ENCODE measurements at places on chromosomes 5 and 9.

DNA sequence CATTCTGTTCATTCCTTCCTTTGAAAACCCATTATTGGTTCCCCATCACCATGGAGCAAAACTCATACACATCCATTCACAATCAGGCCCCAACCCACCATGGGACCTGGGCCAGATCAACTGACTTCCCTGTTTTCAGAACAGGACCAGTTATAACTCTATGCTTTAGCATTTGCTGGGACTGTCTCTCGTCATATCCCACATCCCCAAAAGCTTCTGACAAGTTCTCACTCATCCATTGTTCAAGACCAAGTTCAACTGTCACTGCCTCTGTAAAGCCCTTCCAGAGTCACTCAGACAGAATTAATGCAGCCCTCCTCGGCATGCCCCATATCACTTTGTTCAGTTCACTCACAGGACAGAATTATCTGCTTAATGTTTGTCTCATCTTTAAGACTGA, 4.0 kb downstream of the FAM169A start:
- no peak for DNase-seq

DNA sequence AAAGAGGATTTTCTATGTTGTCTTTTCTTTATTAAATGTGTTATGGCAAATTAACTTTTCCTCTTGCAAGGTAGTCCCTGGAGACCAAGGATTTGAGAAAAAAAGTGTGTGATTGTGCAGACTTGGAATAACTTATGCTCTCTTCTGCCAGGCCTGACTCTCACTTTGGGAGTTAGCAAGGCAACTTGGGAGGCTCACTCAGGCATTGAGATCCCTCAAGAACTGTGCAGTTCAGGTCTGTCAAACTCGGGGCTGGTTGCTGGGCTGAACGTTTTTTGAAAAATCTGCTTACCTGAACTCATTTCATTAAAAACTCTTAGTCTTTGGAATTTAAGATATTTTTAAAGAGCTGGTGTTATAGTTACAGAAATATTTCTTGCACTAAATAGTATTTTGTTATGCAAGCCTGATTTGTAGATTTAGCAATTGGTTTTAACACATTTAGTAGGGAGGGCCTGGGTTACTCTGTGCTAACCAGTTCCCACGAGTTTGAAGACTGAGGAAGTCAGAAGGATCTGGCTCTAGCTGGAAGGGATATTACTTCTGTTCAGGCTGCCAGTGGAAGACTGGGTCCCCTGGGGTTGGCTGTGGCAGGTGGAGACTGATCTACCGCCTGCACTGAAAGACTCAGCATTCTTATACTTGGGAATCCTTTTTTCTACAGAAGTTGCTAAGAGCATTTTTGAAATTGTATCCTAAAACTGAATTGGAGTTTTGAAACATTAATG, 150.4 kb upstream of the PCSK5 start:
- no peak for DNase-seq

DNA sequence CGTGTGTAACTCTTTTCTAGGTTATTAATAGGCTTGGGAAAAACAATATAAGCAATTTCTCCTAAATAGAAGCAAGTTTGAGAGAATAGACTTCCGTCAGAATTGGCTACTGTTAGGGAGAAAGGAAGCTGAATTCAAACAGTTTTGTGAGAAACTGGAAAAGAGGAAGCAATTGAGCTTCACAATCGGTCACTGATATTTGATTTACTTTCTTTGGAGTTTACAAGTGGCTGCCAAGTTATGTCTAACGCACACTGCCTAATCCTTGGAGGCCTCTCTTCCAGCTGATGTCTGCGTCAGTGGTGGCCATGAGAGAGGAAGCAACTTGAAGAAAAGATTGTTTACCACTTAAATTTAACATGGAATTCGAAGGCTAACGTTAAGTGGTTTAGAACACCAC, 319.5 kb downstream of the ADGRV1 start:
- DNase-seq: no peak

DNA sequence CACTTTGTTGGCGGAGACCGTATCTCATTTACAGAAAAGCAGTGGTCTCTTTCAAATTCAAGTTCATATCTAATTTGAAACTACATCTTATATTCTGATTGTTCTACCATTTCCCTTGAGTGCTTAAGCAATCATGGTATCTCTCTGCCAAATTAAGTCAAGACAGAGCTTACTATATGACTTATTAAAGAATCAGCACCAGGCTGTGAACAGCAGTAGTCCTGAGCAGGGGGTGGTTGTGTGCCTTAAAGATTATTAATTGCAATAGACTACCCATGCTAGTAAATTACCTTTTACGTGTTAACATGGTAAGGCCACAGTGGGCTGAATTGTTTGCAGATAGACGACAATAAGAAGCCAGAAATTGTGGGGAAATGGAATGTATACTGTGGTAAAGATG, 21.5 kb downstream of the SNCAIP start:
- no peak for DNase-seq

GRCh38 chr9:4327504-4328191, 27.8 kb upstream of the GLIS3 start:
- no peak for DNase-seq

DNA sequence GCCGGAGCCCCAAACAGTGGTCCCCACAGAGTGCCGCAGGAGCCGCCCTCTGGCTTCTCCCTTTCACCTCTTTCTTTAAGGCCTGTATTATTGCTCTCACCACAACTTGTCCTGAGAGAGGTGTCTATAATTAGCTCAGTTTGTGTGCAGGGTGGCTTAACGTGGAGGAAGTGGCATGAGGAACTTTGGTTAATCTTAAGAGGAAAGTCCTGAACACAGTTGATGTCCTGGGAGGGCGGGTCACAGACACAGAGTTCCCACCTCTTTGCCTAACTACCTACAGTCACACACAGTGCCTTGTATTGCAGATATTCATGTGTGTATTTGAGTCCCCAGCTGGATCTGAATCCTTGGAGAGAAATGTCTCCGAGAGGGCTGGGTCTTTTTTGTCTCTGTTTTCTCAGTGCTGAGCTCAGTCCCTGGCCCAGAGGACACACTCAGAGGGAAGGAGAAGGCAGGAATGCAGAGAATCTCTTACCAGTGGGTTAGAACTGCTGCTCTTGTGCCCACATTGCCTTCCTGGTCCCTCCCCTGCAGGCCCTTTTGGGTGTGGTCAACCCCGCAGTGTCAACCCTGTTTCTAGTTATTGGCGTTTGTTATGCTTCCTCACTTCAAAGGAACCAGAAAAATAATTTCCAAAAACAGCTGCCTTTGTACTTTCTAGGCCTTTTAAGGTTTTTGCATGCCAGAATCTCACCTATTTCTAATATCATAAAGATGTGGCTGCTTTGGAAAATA, 392.5 kb downstream of the KDM4C start:
- DNase-seq: no peak

GRCh38 chr9:121230256-121230655, 28.6 kb upstream of the RAB14 start:
- no peak for DNase-seq

GRCh38 chr9:79945016-79945415, 373.3 kb downstream of the TLE4 start:
- DNase-seq: no peak

DNA sequence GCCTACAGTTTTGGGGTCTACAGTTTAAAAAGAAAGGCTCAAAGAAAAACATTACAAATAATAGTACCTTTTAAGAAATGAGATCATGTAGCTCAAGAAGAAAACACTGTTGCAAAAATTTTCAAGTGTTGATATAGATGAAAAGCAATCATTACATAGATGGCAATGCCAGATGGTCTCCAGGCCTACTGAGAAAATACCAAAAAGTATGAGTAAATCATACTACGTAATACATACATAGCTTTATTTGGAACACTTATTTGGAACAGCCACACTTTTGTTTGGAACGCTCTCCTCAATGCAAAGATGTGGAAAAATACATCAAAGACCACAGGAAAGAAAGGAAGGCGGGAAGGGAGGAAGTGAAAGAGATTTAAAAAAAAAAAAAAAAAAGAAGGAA, 44.1 kb downstream of the MARCHF11 start:
- no peak for DNase-seq

GRCh38 chr9:114677418-114677817, 4.6 kb downstream of the TEX48 start:
- no peak for DNase-seq

- DNase-seq: no peak
These were observed 268.6 kb upstream of the PTGER4 start for GRCh38 chr5:40410964-40411635.

DNA sequence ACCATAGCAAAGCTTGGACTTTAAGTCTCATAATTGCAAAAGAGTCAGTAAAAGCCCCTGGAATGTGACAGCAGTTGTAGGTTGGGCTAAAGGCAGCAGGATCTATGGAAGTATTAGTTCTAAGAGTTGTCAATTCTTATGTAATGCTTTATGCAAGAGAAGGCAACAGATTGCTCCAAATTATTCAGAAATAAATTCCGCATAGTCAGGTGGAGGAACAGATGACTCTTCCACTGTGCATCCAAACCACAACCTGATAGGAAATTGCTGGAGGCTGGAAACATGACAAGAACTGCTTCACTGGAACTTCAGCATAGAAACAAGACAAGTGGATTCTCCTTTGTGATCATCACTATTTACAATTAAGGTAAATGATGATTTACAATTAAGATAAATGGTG, 101.0 kb downstream of the STARD4 start:
- DNase-seq: no peak

- no peak for DNase-seq
These were observed 199.2 kb downstream of the ADAMTSL1 start for GRCh38 chr9:18673179-18673578.

DNA sequence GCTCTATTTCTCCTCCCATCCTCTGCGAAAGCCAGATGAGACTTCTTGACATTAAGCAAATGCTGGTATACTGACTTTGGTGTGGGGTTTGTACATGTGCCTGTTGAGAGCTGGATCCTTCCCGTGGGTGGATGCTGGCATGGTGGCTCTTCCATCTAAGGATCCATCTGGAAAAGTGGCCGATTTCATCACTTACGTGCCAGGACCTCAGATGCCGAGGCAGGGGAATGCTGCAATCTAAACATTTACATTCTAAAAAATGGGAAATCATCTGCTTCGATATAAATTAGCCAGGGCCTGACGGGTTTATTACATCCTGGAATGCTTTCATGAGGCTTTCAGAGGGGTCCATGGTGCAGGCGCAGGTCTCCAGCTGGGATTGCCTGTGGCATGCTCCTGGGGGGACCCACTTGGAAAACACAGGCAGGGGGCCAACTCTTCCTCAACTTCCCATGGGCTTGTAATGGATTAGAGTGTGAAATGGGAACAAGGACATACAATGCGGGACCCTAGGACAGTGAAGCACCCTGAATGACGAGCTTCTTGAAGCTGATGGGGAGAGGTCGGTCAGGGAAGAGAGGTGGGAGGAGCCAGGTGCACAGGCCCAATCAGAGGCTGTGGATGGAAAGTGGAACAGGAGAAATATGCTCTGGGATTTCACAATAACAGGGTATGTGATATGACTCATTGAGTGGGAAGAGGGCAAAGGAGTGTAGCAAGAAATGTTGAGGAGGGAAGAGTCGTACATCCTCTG, 105.5 kb upstream of the PITX1 start:
- DNase-seq: no peak

GRCh38 chr5:102921341-102922044, 166.4 kb downstream of the PAM start:
- DNase-seq: no peak

DNA sequence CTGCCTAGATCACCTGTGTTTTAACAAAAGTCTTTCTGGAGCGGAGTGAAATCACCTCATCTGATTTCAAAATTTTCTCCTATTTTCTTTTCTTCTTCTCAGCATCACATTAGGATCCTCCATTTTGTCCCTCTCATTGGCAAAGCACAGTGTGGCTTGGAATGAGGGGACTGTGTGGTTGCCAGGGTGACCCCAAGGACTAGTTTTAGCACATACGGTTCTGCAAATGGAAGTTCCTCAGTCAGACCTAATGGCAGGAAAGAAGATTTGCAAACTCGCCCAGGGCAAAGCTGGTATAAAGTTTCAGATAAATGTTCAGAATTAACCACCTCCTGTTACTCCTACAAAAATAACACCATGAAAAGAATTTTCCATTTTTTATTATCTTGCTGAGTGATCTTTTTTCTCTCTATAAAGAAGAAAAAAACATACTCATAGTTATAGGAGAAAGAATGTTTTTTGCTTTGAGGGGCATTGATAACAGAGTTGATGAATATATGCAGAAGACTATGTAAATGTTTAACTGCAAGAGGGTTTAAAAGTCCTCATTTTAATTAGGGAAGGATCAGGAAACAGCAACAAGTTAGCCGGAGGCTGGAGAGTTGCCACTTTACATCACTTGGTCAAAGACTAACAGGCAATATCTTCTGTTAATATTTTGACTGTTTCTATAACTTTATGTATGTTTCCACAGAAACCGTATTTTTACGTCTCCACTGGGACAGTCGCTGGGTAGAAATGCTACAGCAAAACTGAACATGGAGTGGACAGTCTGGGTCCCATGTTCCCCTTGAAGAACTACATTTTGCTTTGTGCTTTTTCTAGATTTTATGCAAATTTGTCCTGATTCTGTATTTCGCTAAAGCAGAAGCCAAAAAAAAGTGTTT, 257.8 kb downstream of the NR2F1-AS1 start:
- DNase-seq: no peak

DNA sequence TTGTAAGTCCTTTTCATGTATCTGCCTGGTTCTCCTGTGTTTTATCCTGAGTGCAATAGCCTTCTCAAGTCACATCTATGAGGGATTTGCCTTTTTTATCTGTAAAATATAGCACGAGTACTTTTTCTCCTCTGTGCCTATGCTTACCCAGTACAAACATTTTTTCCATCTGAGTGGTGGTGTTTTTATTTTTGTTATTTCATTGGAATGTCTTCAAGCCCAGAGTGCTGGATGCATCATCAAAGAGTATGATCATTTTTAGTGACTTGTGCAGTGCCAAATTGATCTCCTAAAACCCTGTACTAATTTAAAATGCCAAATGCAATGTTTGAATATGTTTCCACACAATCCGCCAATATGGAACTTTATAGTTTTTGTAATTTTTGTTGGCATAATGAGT, 86.1 kb downstream of the TLE4 start:
- DNase-seq: no peak

DNA sequence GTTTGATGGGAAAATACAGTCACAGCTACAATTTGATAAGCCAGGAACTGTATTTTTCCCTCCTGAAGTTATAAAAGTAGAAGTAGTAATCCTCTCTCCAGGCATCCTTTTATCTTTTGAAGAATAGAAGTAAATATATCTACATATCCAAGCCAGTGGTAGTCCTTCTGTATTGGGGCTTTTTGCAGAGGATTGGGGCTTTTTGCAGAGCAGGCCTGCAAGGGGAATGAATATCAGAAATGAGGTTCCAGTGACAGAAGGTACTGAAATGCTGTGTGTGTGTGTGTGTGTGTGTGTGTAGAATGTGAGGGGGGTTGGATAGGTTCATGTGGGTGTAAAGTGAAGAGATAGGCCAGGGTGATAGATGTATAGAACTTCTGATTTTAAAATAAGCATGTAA, 127.4 kb downstream of the COMMD10 start:
- no peak for DNase-seq

GRCh38 chr5:37734114-37734513, 105.7 kb downstream of the GDNF start:
- DNase-seq: no peak
